ENCODE measurements at places on chromosomes 2 and 18.

DNA sequence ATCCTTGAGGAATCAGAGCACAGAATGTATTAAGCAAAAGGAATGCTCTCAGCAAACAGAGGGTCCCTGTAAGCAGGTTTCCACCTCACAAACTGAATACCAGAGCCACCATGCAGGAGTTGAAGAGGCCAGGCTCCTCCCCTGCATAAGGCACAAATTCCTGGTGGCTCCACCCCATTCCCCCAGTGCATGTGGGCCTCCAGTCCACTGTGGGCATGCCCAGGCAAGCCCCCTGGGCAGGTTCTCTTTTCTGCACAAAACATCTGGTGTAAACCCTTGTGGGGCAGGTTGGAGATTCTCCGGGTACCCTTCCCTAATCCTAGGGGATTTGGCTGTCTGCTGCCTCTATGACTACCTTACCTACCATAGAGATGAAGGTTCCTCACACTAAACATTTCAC, 166.5 kb downstream of the PTPRM start:
- no peak for DNase-seq

GRCh38 chr18:9038277-9038871, 64.1 kb upstream of the NDUFV2 start:
- DNase-seq: no peak

GRCh38 chr2:30978044-30978443, 160.2 kb downstream of the GALNT14 start:
- no peak for DNase-seq

GRCh38 chr18:43651057-43651456, 373.8 kb upstream of the SYT4 start:
- DNase-seq: no peak

GRCh38 chr2:47645246-47645645, 137.7 kb upstream of the MSH6 start:
- no peak for DNase-seq

GRCh38 chr2:14944562-14945346, 312.2 kb downstream of the LRATD1 start:
- DNase-seq: no peak

DNA sequence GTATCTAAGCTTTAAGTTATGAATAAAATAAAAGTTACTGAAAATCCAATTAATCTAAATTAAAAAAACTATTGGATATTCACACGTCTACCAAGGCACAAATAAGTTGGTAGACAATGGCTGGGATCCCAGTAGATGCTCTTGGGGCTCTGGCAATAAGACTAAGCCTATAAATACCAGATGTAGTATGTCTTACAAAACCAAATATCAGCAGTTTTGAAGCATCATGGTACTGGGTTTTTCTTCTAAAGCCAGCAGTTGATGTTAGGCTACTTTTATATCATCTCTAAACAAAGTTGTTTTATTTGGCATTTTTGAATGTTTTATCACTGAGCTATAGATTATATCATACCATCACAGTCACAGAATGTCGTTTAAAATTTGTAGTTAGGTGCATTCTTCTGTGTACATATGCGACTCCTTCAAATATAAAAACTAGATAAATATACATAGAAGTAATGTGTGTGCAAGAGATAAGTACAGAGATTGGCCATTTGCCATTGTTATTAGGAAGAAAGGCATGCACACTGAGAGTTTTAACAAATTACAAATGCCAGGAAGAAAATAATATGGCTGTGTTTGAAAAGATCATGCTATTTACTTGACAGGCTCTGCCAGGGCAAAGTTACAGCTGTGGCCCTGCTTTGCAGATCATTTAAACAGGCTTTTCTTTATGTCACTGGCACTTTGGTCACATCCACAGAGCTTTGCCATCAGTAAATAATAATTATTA, 21.6 kb upstream of the TMEM17 start:
- no peak for DNase-seq

DNA sequence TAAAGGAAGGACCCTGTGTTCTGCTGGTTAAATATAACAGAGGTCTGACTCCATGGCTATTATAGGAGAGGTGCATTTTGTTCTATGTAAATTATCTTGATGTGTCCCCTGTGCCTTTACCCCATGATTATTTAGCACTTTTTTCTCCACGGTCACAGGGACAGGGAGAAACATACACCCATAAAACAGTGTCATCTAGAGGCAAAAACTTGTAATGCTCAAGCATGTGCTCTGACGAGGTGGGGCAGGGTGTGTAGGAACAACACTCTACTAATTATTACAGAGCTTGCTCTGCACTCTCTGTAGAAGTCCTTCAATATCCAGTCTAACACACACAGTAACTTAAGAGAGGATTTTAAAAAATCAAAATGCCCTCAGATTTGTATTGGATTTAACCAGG, 187.9 kb downstream of the NEDD4L start:
- no peak for DNase-seq

GRCh38 chr2:61478086-61478485, 7.2 kb upstream of the USP34 start:
- DNase-seq: no peak

DNA sequence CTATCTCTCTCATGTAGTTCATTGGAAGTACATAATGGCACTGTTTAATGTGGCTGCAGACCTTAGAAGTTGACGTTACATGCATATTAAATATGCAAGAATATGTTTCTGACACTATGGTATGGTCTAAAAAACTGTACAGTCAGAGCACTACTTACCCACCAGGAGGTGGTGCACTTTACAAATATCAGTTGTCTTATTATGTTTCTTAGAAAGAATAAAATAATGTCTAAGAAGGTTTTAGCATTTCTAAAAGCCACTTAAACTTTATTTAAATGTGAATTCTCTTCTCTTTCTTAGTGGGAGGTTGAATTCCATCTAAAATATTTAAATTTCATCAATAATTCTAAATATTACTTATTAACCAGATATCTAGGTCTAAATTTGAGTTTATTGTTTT, 4.3 kb downstream of the TMEFF2 start:
- no peak for DNase-seq

GRCh38 chr2:212237350-212238095, 301.1 kb downstream of the ERBB4 start:
- DNase-seq: no peak

- DNase-seq: no peak
Measured at GRCh38 chr2:60560734-60561644, 7.5 kb upstream of the BCL11A start.

- no peak for DNase-seq
Measured at GRCh38 chr2:39781697-39782096, 2.6 kb upstream of the THUMPD2 start.

DNA sequence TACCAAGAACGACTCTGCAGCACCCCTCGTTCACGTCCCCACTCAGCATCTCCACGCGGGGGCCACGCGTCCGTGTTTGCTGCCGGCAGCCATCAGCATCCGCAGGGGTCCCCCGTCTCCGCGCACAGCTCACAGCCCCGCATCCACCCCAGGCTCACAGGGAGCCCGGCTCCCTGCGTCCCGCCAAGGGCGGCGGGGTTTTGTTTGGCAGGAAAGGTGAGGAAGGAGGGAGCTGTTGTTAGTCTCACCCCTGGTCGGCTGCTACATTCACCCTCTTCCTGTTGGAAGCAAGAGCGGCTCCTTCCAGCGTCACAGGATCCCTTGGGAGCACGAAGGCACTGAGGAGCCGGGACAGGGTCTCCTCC, 131.0 kb upstream of the CTDP1 start:
- no peak for DNase-seq

DNA sequence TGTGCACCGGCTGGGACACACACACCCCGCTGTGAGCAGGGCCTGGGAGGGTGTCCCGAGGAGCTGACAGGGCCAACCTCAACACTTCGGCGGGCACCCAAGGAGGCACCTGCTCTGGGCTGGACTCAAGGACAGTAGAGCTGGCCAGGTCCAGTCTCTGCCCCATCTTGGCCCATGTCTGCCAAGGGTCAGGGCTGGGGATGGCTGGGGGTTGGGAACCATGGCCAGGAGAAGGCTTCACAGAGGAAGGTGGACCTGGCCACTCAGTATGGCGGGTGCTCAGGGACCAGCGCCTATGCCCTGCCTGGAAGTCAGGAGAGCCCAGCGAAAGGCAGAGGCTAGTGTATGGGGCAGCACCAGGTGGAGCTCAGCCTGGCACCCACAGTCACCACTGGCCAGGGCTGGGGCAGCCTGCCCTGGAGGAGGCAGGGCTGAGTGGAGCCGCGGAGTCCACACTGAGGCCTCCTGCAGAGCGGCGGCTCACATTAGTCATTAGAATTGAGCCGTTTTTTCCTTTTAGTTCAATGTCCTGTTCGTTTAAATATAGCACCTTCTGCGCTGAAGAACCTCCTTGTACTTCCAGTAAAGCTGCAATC, 4.2 kb downstream of the ERFE start:
- DNase-seq: no peak

DNA sequence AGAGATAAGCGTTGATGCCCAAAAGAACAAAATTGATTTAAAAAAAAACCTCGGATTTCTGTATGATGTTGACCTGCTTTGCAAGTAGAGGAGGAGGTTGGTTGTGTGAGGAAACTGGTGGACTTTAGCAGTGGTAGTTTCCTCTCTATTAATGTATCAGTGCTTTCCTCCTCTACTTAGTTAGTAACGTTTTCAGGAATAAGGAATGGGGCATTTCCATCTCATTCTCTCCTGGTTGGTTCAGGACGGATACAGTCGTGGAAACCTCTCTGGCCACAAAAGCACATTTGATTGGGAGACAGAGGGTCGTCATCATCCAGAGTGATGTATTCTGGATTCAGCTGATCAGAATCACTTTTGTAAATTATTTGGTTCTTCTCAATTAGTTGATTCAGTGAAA, 1.5 kb downstream of the FHOD3 start:
- DNase-seq: no peak

GRCh38 chr2:99088017-99088416, 53.5 kb upstream of the C2orf15 start:
- peak; percentile 26 for DNase-seq

- no peak for DNase-seq
Measured at GRCh38 chr2:189609423-189609816, 28.8 kb upstream of the SLC40A1 start.

DNA sequence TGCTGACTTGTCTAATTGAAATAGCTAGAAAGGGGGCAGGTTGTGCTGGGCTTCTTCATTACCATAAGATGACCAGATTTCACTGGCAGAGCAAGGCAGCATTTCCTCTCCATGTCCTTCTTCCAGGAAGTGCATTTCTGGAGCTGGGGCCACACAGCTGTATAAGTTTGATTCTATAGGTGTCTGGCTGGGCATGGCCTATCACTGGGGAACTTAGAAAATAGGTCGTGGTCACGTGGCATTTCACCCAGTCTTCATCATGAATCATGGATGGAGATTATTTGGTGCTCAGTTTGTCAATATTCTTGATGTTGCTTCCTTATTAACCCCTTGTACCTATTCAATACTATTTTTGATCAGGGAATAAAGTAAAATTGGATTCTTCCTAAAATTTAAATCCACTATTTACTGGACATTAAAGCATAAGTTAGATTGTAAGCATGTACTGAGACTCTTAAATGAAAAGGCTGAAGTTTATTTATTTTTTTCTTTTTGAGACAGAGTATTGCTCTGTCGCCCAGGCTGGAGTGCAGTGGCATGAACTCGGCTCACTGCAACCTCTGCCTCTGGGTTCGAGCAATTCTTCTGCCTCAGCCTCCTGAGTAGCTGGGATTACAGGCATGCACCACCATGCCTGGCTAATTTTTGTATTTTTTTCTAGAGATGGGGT, 49.5 kb upstream of the TMEM87B start:
- DNase-seq: no peak

- DNase-seq: no peak
Measured at GRCh38 chr2:176566496-176566895, 297.3 kb downstream of the MTX2 start.

DNA sequence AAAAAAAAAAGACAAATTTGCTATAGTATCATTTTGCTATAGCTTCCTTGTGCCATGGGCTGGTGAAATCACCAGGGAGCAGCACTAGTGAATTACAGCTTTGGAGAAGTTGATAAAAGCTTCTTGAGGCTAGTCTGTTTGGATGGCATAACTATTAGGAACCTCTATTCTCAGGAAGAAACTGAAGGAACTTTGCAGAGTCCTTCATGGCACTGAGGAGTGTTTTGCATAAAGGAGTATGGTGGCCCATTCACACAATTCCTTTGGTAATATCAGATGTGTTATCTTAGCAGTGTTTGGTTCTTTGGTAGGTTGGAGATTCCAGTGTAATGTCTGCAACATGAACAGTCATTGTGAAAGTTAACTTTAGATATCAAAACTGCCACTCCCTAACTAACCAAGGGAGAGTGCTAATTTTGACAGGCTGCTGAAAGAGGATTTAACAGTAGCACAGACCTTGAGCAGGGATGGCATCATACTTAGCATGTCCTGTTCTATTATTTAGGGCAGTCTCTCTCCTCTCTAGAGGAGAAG, 76.6 kb upstream of the ZFP36L2 start:
- no peak for DNase-seq

GRCh38 chr2:72178551-72178950, 30.9 kb upstream of the CYP26B1 start:
- DNase-seq: no peak

DNA sequence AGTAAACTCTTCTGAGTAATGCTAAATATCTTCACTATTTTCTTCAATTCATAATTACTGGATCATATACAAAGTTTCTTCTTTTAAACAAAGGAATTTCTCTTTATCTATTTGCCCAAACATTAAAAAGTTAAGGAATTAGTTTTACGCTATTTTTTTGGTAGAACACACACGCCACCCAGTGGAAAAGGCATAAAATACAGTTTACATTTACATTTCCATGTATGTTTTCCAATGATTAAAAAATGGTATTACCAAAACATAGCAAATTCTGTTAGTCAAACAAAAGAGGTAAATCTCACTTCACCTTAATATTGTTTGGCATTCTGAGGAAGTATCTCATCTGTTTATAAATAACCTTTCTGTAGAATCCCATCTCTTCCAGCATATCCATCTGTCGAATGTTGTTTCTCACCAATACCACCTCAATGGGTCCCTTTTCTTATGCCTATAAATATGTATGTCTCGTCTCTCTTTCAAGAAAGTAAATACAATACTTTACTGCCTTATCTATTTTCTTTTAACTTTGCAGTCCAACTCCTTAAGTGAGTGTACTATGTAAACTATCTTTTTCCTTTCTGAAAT, 7.2 kb downstream of the BOLL start:
- peak; percentile 54 for DNase-seq

GRCh38 chr2:39517102-39517436, 80.0 kb upstream of the MAP4K3 start:
- no peak for DNase-seq

GRCh38 chr18:74290794-74291471, 830 bp downstream of the CYB5A start:
- peak; percentile 10 for DNase-seq

DNA sequence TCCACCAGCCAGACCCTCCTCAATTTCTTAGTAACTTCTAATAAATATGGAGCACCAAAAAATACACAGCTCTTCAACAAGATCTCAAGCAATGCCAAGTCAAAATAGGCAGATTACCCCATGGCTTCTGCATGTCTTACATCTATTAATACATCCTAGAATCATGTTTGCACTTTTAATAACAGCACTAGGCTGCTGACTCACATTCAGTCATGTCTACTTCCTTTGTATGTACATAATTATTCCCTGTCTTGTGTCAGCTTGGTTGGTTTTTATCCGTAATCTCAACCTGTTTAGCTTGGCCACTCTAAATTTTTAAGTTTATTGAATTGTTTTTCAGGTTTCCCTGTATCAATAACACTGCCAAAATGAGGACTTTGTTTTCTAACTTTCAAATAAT, 420.1 kb upstream of the ACVR2A start:
- no peak for DNase-seq

Data from CD4-positive, alpha-beta T cell treated with Interleukin-12 subunit alpha and Interleukin-12 subunit beta, for 1 hour (primary cell).